Cardiac muscle cell (in vitro differentiated cells and primary cell): ENCODE measurements at places on chromosomes 11 and 22.

DNA sequence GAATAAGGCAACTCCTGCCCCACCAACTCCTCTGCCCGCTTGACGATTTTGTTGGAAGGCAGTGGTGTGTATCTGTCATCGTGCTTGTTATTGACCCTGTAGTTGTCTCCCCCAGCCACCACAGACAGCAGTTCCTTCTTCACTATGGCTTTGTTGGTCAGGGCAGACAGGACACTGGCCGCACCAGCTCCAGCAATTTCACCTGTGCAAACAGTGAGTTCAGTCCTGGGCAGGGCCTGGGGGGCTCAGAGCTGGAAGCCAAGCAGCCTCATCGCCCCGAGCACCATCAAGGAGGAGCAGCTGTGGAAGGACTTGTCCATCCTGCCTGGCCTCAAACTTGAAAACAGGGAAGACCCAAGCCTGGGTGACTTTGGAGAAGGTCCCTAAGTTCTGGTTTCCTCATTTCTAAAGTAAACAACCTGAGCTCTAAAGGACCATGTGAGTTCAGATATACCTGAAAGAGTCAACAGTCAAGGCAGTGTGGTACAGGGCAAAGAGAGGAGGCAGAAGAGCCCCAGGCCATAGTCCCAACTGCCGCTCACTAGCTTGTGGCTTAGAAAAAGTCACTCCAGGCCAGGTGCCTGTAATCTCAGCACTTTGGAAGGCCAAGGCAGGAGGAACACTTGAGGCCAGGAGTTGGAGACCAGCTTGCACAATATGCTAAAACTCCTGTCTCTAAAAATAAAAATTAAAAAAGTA, 4.6 kb downstream of the PLAAT2 start:
- no peak for DNase-seq

- peak; percentile 87 for DNase-seq
These were observed 11.9 kb downstream of the CHRM1 start for GRCh38 chr11:62909107-62909894.

DNA sequence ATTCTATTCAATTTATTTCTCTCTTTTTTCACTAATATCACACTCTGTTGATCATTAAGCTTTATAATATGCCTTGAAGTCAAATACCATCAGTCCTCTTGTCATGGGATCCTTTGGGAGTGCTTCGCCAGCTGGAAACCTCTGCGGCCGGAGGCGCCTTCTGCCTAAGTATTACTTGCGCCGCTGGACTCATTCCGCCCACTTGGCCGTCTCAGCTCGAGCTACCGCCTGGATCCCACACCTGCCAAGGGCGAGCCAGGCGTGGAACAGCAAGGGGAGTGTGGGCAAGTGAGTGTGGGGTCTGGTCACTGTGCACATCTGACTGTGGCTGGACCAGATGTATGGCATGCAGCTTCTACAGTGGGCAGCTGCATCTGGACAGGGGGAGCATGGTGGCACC, 9.1 kb upstream of the MAP6 start:
- DNase-seq, result no peak

- peak; percentile 75 for DNase-seq
These were observed 30.0 kb upstream of the CABP7 start for GRCh38 chr22:29689880-29690213.

GRCh38 chr11:28878025-28878424, 769.8 kb downstream of the METTL15 start:
- DNase-seq, result no peak
